ENCODE measurements at places on chromosomes 12 and 14.

DNA sequence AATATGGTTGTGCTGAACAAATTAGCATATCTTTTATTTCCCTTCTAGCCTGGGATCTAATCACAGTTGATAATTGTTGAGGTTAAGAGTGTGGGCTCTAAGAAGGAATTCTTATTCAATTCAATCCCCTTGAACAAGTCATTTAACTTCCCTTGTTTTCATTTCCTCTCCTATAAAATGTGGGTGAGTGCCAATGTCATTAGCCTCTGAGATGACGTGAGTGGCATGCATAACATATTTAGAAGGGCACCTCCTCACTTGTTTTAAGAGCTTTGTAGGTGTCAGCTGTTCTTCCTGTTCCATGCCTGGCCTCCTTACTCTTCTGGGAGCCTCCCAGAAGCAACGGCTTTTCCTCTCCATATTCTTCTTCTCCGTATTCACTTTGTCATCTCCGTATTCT is 155.4 kb upstream of the NEDD1 start:
- DNase-seq = no peak

GRCh38 chr12:87096082-87096585 is 839.9 kb upstream of the MGAT4C start:
- DNase-seq = no peak

DNA sequence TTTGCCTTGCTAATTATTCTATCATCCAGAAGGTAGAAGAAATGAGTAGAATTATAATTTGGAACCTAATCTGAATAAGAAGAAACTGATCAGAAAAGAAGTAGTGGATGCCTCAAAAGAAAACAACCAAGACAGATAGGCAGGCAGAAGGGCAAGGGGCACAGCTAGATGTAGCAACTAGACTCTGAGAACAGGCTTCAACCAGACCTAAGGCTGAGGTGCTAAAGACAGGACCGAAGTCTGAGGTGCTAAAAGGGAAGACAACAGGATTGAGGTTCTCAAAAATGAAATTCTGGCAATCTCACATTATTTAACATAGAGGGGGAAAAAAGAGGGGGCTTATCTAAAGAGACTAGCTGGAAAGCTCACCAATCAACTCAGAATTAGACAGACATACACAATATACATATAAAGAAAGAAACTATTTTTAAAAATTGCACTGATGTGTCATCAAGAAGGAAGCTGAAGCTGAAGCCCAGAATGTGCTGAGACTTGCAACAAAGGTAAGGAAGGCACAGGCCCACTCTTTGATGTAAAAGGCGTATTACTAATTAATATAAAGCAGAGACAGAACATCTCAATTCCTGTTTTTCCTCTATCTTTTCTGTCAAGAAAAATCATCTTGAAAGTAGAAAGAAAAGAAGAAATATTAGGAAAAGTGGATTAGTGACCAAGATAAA is 43.8 kb upstream of the CSRNP2 start:
- no peak for DNase-seq

DNA sequence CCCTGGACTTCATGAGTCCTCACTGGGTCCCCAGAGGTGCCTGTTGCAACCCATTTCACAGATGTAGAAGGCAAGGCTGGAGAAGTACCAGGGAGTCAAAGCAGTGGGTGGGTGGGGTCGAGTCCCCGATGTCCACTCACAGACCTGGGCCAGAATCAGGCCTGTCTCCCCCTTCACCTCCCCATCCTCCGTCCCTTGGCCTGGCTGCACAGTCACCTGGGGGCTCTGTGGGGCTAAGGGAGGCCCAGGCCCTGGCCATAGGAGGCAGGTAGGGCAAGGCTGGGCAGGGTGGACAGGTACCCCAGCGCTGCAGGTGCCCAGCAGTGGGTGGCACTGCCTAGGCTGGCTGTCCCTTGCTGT is 29.5 kb downstream of the RTL1 start:
- DNase-seq = no peak
